ENCODE measurements at places on chromosomes 12 and 14.

DNA sequence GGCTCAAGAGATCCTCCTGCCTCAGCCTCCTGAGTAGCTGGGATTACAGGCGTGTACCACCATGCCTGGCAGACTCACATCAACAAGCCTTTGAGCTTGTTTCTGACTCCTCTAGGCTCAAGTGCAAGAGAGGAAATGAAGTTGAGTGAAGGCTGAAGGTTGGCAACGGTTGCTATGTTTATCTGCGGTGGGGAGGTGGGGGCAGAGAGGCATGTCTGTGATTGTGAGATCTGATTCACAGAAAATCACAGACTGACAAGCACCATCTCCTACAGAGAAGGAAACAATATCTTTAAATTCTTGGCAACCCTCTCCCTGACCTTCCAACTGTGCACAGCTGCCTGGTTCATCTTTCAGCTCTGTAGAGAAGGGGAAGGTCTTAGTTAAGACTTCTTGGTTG is 22.1 kb upstream of the NINJ2 start:
- no peak for DNase-seq

- no peak for DNase-seq
Measured at GRCh38 chr14:57687416-57687815, 178.5 kb downstream of the SLC35F4 start.

GRCh38 chr14:69274321-69274720 is 14.4 kb downstream of the GALNT16 start:
- DNase-seq = no peak

DNA sequence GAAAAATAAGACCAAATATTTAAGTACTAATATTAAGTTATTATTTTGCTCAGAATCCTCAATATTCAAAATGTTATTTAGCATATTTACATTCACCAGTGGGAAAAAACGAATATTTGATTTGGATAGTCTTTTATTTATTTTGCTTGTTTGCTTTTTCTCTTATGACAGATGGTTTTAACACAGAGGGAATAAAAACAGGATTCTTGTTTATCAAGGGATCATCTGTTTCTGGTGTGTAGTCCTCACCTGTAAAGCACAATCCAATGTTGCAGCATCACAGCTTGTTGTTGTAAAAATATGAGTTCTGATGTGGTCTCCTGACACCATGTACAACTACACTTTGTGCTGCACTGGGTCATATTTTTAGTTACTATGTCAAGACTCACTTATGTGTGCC is 103.9 kb downstream of the AVPR1A start:
- no peak for DNase-seq

GRCh38 chr12:66627270-66627987 is 51.4 kb downstream of the GRIP1 start:
- DNase-seq = no peak

All from stimulated activated CD4-positive, alpha-beta T cell treated with anti-CD3 and anti-CD28 coated beads, Interleukin-1b, Interleukin-23, amount 100 ng/mL, for 1 hour (primary cell).